ENCODE measurements at places on chromosomes 7 and 10.

DNA sequence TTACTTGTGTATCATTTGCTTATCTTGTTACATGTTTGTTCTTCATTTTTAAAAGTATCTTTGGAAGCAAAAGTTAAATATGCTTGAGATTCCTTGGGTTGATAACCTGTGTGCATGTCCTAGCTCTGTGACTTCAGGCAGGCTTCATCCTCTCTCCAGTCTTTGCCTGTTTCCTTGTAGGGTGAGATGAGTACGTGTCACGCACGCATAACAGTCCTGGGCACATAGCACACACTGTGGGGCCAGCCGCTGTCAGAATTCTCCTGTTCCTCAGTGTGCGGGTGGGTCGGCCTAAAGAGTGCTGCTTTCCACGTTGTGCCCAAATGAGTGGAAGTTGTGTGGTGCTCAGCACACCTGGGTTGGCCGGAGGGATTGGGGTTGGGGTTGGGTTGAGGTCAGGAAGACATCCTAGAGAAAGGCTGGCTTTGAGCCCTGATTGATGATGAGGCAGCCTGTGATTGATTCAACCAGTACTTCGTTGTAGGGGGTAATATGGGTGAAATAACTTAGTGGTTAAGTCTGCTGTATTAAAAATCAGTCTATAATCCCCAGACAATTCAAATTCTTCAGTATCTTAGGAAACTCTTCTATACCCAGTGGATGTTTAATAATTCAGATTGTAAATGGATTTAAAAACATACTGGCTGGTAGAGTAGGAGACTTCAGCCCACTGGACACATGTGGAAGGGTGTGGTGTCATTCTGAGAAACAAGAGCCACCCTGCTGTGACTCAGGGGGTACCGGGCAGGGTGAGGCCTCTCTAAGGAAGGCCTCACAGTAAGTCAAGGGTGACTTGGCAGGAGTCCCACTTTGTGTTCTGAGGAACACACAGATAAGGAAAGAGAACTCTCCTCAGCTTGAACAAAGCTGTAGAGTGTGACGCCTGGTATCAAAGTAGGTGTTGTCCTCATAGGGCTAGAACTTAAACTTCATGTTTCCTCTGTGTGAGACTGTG is 54.8 kb downstream of the DAGLB start:
- peak; percentile 93 for ATAC-seq

DNA sequence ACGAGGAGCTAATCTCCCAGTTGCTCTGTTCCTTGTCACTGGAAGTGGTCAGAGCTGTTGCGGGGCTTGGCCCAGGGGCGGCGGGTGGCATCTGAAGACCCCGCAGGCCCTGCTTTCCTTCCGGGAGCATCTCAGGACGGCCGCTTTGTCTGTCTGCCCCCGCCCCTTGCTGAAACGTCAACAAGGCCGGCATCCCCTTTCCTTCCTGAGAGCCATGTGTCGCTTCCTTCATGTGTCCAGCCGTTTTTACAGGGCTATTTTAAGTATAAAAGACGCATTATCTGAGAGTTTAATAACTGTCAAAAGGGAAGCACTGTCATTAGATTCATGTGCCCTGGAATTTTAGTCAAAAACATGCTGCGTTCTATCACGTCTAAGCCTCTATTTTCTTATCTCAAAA is 110.4 kb downstream of the CUX1 start:
- no peak for ATAC-seq

DNA sequence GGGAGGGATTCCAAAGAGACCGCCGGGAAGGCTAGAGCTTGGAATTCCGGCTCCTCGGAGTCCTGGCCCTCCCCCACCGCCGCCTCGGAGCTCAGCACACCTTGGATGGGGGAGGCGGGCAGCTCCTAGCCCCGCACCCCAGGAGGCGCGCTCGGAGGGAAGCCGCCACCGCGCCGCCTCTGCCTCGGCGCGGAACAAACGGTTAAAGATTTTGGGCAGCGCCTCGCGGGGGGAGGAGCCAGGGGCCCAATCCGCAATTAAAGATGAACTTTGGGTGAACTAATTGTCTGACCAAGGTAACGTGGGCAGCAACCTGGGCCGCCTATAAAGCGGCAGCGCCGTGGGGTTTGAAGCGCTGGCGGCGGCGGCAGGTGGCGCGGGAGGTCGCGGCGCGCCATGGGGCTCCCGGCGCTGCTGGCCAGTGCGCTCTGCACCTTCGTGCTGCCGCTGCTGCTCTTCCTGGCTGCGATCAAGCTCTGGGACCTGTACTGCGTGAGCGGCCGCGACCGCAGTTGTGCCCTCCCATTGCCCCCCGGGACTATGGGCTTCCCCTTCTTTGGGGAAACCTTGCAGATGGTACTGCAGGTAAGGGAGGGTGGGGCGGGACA is at the start of gene CYP26A1:
CYP26A1 (plus strand) TSS at position 355 of the 608 bp plus-strand sequence; CDS start at position 397, 42 bp downstream.
- ATAC-seq, result no peak

GRCh38 chr7:138626846-138627245 is 74.3 kb downstream of the SVOPL start:
- ATAC-seq, result no peak

GRCh38 chr10:52778511-52779392 is 6.2 kb upstream of the MBL2 start:
- no peak for ATAC-seq

GRCh38 chr7:157898802-157899505 is 562.1 kb downstream of the DNAJB6 start:
- peak; percentile 47 for ATAC-seq
